ENCODE measurements at places on chromosomes 7 and 10.
A peak's percentile ranks its signal among the peaks of the same experiment; 100 is the strongest.

- no peak for DNase-seq
Observed at GRCh38 chr7:93026425-93026824, 91.4 kb downstream of the SAMD9 start.

- DNase-seq: no peak
Observed at GRCh38 chr10:27479016-27479415, 25.1 kb upstream of the RAB18 start.

DNA sequence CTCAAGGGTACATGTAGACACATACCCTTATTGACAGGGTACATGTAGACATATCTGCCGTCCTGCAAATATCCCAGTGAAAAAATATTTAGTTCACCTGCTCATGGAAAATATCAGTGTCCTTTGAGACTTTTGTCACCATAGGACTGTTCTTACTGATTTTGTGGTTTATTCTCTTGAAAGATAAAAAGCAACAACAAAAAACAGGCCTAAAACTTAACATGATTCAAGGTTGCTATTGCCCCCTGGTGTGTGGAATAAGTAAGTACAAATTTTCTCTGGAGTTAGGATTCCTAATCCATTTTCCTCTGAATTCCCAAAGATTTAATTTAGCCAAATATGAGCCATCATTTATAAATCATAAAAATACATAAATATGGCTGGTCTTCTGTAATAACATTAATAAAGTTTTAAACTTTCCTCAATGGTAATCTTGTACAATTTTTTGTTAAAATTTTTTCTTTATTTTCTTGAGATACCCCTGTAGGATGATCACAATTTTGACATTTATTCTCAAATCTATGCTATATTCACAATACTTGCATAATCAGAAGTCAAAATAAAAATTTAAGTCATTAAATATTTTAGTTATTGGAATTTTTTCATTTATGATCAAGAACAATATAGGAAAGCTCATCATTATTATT, 741.4 kb upstream of the POT1 start:
- DNase-seq: no peak

GRCh38 chr7:151539088-151539671, 19.5 kb upstream of the RHEB start:
- no peak for DNase-seq

- no peak for DNase-seq
Observed at GRCh38 chr7:723541-723940, 3.0 kb upstream of the DNAAF5 start.

DNA sequence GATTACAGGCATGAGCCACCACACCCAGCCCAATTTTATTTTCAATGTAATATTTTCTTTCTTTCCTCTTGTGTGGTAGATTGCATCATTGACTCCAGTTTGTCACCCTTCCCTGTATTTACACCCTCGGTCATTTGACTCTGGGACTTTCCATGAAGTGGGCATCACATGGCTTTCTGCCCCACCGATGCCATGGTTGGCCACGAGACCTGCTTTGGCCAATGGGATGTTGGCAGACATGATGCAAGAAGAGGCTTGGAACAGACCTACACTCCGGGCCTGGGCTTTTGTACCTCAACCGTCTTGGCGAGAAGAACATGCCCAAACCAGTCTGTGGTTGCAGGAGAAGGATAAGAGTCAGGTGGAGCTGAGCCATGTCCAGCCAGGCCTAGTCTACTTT, 38.8 kb upstream of the CACUL1 start:
- DNase-seq: no peak

- no peak for DNase-seq
Observed at GRCh38 chr7:5206686-5207085, 16.7 kb downstream of the WIPI2 start.

DNA sequence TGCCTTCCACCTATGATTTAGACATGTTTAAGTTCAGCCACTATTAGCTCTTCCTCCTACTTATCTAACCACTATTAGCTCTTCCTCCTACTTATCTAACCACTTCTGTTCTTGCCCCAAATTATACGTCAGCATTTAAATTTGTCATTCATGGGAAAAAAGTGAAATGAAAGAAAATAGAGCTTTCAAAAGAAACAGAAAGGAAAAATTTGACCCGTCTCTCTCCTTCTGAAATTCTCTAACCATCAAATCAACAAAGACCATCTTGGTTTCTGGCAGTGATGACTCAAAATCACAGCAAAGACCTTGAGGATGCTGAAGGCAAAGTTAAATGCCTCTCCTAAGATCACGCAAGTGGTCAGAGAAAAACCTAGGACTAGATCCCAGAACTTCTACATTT, 2.6 kb downstream of the LIPA start:
- no peak for DNase-seq

DNA sequence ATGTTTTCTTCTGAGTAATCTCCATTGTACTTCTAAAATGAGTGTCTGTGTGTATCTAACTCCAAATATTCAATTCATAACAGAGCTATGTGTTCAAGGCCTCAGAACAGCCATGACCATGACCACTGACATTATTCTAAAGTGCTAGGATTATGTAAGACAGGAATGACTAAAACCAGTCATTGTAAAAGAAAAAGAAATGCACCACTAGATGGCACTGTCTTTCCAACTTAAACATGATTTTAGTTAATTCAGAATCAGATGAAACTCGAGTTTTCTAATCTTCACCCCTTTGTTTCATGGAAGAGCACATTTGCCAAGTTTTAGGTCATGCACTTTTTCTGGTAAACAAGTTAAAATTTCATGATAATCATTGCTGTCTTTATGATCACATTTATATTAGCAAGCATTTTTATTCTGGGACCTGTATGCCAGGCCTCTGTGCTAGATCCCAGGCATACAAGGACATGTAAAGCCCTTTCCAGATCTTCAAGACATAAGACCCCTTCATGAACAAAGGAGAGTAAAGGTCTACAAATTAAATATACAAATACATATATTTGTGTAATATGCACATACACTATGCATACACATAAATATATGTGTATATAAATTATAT, 26.1 kb upstream of the RSU1 start:
- DNase-seq: peak; percentile 68

- DNase-seq: peak; percentile 31
Observed at GRCh38 chr7:93117327-93117726, 452 bp downstream of the SAMD9 start.

DNA sequence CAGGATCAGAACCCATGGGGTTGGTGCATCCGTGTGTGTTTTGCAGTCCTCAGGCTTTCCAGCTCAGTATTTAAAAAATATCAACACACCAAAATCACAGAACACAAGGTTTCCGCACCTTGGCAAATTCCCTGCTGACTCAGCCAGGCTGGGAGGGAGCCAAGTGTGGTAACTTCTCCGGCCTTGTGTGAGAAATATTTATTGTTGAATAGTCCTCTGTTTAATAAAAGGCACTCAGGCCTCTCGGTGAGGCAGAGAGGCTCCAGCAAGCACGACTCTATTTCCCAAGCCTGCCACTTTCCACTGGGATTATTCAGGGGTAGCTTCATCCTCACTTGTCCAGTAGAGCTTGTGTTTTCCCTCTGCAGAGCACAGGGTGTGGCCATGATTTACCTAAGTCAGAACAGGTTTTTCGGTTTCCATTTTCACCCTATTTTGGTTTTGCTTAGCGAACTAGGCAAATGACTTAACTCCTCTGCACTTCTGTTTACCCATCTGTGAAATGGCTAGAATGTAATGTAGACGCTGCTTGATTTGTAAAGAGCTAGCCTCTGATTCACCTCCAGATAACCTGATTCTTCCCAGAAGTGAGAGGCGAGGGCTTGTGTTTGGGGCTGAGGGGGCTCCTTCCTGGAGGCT, 13.0 kb upstream of the CHST15 start:
- no peak for DNase-seq

GRCh38 chr7:55140221-55140940, 121.6 kb downstream of the EGFR start:
- no peak for DNase-seq

DNA sequence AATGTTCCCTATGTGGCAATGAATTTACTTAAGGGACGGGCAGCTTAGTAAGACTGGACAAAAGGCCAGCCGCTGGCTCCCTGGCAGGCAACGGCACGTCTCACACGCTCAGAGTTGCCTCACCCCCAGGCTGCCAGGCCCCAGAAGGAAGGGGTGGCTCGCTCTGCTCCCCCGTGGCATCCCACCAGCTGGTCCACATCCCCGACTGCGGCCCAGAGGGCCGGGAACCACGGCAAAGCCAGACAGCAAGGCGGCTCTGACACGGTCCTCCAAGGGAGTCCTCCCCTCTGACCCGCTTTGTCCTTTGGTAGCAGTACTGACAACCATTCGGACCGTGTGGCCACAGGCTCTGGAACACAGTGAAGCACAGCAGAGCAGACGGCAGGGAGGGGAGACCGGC, 34.1 kb downstream of the NUDT1 start:
- no peak for DNase-seq

GRCh38 chr7:35336444-35336843, 82.5 kb upstream of the TBX20 start:
- no peak for DNase-seq

DNA sequence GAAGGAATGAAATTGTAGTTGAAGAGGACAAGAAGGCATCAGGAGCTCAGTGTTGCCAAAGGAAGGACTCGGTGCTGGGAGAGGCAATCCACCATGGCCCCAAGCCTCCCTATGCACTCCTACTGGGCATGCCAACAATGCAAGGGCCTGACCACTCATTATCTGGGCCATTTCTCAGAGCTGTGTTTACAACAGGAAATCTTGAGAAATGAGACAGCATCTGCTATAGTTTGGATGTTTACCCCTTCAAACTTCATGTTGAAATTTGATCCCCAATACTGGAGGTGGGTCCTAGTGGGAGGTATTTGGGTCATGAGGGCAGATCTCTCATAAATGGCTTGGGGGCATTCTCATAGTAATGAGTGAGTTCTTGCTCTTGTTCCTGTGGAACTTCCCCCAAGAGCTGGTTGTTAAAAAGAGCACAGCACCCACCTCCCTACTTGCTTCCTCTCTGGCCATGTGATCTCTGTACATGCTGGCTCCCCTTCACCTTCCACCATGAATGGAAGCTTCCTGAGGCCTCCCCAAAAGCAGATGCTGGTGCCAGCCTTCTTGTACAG, 50.8 kb upstream of the AOAH start:
- no peak for DNase-seq

DNA sequence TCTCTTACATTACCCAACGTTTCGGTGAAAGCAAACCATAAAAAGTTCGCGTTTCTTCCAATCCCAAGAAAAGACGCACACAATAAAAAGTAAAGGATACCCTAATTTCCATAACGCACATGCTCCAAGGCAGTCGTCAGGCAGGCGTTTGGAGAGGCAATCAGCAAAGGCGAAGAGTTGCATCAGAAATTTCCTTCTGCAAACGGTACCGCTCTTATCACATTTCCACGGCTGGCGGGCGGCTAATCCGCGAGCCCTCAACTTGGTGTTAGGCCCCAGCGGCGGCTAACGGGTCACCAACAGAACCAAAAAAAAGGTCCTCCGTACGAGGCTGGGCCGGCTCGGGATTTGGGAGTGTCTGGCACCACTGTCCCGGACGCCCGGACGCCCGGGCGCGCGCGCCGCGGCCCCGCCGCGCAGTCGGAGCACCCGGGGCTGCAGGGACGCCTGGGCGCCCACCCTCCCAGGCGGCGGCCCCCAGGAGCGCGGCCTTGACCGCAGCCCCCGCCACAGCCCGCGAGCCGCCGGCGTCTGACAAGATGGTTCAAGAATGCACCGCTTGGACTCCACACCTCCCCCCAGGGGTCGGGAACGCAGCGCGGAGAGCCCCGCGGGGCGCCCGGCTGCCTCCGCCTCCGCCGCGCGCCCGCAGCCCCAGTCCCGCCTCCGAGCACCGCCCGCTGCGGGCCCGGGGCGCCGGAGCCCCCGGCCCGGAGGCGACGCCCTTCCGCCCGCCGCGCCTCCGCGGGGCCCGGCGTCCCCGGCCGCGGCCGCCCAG, 9.8 kb upstream of the GRB10 start:
- DNase-seq: peak; percentile 61

GRCh38 chr10:75001715-75002350, 109.6 kb upstream of the SAMD8 start:
- DNase-seq: no peak

DNA sequence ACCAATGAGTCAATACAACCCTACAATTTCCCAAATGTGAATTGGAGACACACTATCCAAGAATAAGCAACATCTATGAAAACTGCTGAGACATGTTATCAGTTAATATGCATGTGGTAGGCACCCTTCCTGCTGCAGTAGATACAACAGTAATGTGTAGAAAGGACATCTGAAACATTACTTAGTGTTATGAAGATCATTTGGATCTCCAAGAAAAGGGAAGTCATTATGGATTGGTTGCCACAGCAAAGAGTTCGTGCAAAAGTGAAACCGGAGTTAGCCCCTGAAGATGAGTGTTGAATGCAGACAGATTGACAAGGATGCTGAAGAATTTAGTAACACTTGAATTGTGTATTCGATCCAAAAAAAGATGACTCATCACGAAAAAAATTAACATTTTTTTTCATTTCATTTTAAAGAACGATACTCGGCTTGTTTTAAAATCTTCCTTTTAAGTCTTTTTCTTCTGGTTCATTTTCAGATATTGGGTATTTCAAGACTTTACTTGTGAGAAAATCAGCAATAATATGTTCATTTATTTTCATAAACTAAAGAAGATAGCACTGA, 322.4 kb upstream of the KLF6 start:
- DNase-seq: no peak

GRCh38 chr10:3350205-3350604, 177.6 kb upstream of the PITRM1 start:
- no peak for DNase-seq

- no peak for DNase-seq
Observed at GRCh38 chr10:71218046-71218650, 5.8 kb downstream of the UNC5B start.

- DNase-seq: no peak
Observed at GRCh38 chr10:58102897-58103296, 164.8 kb downstream of the IPMK start.

GRCh38 chr10:35808344-35808743, 166.2 kb upstream of the FZD8 start:
- no peak for DNase-seq

DNA sequence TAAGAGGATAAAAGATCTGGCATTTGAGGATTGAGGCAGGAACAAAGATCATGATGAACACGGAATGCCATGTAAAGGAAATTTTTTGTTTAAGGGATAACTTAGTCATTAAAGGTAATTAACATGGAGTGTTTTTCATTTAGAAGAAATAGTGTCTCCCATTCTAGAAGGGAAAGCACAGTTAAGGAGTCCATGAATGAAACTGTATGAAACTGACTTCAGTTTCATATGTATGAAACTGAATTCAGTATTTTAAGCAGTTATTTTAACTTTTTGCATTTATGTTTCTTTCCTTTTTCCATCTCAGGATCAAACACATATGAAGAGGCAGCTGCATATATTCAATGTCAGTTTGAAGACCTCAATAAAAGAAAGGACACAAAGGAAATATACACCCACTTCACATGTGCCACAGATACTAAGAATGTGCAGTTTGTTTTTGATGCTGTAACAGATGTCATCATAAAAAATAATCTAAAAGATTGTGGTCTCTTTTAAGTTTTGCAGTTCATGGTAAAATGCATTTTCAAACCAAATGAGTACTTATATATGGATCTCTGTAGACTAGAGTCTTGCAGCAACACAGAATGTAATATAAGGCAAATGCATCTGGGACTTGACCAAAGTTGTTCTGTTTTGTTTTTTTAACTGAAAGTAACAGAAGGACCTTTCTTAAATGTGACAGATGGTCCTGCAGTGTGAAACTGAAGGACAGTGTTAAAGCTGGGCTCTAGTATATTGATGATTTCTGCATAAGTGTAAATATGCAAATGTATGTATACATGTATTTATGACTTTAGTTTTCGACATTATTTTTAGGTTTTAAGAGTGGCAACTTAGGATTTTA, 82.6 kb downstream of the GNAI1 start:
- DNase-seq: no peak

- DNase-seq: no peak
Observed at GRCh38 chr10:126027692-126028091, 131.3 kb downstream of the FANK1 start.
